ENCODE measurements at places on chromosomes 4 and X.

DNA sequence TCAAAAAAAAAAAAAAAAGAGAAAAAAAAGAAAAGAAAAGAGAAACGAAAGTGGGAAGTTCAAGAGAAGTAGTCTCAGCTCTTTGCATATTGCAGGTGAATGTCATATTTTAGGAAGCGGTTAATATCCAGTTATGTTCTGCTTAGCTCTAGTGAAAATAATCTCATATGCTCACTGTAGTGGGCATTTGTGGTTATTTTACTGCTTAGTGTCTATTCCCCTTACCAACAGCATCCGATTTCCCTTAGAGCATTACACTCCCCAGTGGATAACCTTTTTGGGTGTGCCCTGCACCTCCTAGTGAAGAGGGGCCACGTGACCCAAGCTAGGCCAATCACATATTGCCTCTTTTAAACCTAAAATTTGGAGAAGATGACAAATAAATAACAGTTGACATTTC lies 111.2 kb upstream of the ZNF827 start:
- DNase-seq = no peak

- no peak for DNase-seq
These were observed 147.5 kb upstream of the PITX2 start for GRCh38 chr4:110770353-110770752.

- no peak for DNase-seq
These were observed 189.9 kb upstream of the ANXA3 start for GRCh38 chr4:78361621-78362120.

GRCh38 chr4:95987851-95988250 lies 148.0 kb downstream of the PDHA2 start:
- DNase-seq = no peak

DNA sequence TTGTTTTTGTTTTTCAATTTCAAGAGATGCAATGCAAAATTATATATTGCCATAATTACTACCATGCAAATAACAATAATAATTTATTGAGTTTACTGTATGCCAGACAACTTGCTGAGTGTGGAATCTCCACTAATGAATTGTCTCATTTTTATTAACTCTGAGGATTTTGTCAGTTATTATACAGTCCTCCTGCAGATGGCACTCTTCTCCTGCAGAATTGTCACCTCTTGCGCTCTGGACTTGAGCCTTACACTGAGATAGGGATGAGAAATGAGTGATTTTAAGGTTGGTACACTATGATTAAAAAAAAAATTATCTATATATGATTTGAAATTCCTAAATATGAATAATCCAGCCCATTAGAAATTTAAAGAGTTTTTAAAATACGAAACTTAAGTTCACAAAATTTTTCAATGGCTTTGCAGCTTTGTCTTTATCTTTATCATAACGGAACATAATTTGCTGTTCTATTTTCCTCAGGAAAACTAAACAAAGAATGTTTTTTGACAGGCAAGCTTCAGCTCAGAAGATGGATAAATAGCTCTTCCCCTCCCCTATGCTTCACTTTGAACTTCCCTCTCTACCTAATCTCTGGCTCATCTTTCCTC lies 12.7 kb upstream of the PAQR3 start:
- no peak for DNase-seq

DNA sequence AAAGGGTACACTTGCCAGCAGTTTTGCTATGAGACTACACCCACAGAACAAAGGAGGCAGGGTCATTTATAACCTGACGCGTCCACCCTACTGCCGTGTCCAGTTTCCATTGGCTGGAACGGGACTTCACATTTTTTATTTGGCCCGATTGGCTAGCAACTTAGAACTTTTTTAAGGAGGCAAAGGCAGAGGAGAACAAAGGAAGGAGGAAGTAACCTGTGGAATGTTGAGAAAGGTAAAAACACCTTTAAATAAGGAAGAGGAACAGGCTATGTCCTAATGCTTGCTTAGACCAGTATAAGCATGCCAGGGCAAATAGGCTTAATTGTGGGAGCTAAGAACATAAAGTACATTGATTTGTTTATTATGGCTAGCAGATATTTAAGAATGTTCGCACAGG lies 18.7 kb downstream of the KDM6A start:
- DNase-seq = no peak

GRCh38 chr4:11564021-11564420 lies 135.3 kb upstream of the HS3ST1 start:
- DNase-seq = no peak
